ENCODE measurements at places on chromosomes 11 and 22.

- peak; percentile 56 for DNase-seq
Measured at GRCh38 chr11:30583476-30584280, 2.5 kb downstream of the MPPED2 start.

DNA sequence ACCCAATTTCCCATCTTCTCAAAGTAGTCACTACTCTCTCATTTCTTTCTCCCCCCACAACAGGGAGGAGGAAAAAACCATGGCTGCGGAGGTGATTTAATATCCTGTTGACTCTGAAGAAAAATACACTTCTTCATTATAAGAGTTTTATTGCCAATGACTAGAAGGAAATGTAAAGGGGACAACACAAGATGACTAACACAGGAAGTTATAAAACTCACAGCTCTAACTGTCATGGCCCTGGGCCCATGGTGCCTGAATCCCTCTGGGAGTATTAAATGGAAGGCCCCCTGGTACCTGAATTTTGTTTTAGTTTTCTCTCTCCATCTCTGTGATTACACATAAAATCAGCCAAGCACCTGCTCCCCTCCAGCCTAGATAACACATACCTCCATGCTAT, 352.8 kb upstream of the FAT3 start:
- DNase-seq: no peak

DNA sequence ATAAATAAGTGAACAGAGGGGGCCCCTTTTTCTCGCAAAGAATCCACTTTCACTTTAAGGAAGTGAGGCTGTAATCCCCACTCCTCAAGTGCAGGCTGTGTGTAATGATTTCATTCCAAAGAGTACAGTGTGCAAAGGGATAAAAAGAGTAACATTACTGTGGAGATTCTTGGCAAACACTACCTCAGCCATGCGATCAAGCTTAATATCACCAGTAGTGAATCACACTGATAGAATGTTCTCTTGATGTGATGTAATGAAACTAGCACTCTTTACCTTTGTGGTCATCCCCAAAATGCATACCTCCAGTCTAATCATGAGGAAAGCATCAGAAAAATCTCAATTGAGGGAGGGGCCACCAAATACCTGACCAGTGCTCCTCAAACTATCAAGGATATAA, 246.1 kb upstream of the CHORDC1 start:
- no peak for DNase-seq

- no peak for DNase-seq
Measured at GRCh38 chr22:26559961-26560575, 29.9 kb downstream of the TPST2 start.

DNA sequence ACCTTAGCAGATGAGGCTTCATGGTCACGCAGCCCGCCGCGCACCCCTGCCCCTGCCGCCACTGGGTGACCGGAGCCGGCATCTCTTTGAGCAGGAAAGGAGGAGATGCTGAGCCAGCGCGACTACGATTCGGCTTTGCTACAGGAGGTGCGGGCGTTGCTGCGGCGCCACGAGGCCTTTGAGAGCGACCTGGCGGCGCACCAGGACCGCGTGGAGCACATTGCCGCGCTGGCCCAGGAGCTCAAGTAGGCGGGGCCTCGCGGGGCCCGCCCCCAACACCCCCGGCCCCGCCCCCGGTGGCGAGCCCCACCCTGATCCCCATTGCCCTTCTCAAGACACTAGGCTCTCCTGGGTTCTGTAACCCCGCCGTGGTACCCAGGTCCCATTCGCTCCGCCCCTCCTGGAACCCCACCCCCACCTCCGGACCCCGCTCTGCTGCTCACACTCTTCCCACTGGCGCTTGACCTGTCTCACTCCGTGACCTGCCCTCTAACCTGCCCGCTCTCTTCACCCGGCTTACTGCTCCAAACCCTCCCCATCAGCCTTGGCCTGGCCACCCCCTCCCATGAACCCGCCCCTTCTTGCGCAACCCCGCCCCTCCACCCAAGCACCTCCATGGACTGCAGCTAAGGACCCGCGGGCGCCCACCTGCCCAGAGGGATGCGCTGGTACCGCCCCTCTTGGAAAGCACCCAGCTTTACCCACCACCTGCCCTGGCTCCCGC, 9.1 kb downstream of the CTSF start:
- no peak for DNase-seq

DNA sequence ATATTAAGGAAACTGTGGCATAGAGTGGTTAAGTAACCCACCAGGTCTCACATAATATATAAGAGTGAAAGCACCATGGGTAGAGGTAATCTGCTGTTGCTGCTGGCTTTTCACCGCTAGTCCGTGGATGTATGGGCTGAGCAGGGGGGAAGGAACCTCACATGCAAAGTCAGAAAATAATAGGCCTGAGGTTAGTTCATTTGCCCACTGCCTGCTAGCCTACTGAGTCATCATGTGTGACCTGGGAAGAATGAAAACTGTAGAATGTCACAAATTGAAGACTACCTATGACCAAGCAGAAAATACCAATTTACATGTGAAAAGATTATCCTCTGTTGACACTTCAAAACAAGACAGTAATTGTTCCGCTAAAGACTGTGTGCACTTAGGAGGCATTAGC, 560.1 kb upstream of the FAT3 start:
- DNase-seq: no peak

GRCh38 chr11:64183890-64184289, 2.1 kb upstream of the STIP1 start:
- no peak for DNase-seq

DNA sequence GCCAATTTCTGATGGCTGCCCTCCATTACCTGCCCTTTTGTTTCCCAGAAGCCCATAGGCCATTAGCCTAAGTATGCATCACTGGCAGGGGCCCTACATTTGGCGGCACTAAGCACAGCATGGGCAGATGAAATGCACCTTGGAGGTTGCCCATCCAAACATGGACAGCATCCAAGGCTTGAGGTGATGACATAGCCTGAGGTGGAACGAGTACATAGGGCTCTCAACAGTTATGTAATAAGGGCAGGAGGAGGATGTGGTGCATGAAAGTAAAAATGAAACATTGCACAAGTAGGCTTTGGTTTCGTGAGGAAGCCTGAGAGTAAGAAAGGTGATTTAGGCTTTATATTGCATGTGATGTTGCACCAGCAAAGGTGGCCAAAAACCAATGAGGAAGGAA, 148.1 kb downstream of the FAM76B start:
- DNase-seq: no peak

GRCh38 chr11:9042488-9042887, 38.7 kb upstream of the NRIP3 start:
- no peak for DNase-seq

DNA sequence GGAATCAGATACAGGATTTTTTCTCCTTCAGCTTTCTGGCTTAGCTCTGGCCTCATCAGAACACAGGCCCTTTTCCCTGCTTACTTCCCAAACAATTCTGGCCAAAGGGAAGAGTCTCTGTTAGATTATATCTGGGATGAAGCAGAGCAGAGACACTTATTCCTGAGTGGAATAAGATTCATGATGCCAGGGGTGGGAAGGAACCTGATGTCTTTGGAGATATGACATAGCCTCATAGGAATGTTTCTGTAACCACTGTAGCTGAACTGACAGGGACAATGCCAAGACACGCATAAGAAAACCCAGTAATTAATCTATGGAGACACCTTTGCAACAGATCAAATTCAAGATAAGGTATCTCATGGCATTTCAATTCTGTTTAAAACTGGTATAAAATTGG, 177.1 kb upstream of the RAG2 start:
- no peak for DNase-seq

DNA sequence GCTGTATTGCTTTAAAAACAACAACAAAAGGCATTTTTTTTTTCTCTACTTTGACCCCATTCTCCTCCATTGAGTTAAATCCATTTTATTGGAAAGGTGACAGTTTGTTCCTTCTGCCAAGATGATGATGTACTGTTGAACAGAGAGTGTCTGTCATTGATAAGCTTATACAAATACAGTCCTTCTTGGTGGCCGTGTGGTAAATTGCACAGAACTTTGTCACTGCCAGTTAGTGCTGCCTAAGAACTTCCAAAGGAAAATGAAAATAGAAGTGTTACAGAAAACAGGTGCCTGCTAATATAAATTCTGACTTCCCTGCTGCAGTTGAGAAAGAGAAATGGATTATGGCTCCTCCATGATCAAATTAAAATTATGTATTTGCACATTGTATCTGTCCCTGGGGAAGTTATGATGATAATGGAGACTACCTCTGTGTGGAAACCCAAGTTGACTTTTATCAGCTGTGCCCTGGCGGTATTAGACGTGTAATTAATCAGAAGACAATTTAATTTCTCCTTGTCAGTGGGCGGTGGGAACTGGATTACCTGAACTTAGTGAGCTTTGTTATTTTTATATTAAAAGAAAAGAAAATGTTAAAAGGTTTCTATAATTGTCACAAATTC, 546.7 kb downstream of the CNTN5 start:
- no peak for DNase-seq

GRCh38 chr11:89321401-89321800, 143.7 kb downstream of the TYR start:
- no peak for DNase-seq

DNA sequence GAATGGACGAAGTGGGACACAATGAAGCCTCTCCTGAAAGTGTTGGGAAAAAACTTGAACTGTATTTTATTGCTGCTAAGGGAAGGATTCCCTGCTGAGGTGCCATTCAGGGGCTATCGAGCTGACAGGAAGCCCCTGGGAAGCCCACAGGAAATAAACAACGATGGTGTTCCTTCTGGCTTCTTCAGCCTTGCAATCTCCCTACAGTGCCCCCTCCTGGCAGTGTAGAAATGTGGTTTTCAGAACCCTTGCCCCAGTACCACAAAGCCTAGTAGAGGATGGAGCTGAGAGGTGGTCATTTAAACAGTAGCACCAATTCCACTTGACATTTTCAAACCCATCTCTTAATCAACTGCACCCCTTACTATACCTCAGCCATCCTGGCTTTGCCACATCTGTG, 676.7 kb upstream of the ARHGAP42 start:
- DNase-seq: no peak

DNA sequence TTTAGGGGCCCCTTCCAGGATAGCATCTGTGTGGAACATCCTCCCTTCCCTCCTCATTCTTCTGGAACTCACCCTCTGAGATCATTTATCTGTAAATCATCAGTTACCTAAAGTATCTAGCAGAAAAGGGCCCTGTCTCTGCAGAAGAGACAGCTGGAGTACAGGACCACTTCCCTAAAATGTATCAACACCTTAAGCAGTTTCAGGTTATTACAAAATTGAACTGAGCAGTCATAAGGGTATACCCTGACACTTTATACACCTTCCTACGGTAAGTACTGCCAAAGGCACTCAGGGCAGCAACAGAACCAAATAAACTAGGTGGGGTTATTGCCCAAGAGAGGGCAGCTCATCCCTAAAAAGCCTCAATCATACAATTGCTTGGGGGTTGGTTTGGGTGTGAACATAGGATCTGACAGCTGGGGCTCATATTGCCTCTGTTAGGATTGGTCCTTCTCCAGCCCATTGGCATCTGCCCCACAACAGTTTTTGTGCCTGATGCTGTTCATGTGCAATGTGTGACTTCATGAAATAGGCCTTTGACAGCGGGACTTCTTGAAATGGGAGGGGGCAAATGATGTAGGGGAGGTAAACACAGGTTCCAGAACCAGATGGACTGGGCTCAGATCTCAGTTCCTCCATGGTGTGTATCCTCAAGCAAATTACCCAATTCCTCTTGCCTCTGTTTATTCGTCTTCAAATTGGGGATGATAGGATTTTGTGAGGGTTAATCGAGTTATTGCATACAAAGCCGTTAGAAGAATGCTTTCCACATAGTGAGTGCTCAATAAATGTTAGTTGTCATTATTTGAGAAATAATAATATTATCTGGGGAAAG, 2.9 kb downstream of the POU2AF3 start:
- DNase-seq: no peak

GRCh38 chr11:64723907-64724862, 1.2 kb upstream of the NRXN2 start:
- DNase-seq: peak; percentile 49

DNA sequence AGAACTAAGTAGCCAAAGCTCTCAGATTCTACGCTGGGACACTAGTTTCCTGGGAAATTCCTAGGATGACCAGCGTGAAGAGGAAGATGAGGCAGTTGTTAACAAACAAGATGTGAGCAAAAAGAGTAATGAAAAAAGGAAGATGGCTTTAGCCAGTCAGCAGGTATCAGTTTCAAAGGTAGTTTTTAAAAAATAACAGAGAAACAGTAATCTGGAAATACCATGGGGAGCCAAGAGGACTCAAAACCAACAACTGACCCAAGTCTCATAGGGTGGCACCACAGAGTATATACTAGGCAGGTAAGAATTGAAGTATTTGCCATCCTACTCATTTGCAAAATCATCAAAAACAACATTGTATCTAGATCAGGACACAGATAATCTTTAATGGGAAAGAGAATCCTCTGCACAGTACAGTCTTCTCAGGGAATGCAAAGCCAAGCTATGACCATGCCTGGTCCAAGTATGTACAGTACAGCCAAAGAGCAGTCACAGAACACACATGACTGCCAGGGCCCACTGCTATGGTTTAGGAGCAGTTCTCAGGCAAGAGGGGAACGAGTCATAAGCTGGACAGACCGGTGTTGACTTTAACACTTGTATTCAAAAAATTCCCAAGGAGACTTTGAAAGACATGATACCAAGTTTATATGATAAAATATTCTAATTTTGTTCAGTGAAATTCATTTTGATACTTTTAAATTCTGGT, 20.6 kb downstream of the MSANTD4 start:
- DNase-seq: no peak

DNA sequence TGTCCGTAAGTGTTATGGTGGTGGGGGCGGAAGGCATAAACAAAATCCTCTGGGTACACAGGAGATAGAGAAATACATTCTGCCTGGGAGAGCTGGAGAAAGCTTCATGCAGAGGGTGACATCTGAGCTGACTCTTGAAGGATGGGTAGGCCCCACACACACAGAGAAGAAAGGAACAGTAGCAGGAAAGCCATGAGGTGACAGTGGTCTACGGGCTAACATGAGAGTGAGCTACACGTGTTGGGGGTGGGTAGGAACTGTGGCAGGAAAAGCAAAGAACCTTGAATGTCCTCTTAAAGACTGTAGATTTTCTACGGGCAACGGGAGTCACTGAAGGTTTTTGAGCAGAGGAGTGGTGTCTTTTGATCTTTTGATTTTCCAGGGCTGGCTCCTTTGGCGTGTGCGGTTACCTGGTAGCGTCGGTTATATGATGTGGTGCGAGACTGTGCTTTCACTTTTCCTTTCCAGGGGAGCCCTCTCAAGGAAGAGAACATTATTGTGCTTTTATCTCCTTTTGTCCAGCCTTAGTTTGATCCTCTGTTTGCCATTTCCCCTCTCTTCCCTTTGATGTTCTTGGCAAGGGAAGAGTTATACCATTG, 39.7 kb downstream of the ADAMTS8 start:
- no peak for DNase-seq

- peak; percentile 86 for DNase-seq
Measured at GRCh38 chr11:119741369-119742262, 12.6 kb upstream of the NECTIN1 start.

GRCh38 chr11:35780951-35781860, 118.6 kb downstream of the TRIM44 start:
- no peak for DNase-seq

DNA sequence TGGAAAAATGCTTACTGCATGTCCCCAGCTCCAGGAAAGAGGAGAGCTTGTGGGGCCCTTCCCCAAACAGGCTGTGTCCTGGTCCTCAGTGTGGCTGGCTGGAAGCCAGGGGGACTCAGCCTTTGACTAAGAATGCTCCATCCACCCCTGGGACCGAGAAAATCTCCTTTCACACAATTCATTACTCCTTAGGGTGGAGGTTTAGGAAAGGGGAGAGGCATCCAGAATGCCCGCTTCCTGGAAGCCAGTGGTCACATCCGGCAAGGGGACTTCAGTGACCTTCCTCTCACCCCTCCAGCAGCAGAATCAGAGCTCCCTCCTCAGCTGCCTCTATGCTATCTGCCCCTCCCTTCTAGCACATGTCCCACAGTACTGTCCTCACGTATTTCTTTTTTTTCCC, 21.9 kb downstream of the ATG16L2 start:
- no peak for DNase-seq

- no peak for DNase-seq
Measured at GRCh38 chr11:71519546-71519945, 7.5 kb upstream of the KRTAP5-7 start.

Data from ecto neural progenitor cell (in vitro differentiated cells).